GM04504 (cell line): ENCODE measurements at places on chromosomes 6 and 20.
A peak's percentile ranks its signal among the peaks of the same experiment; 100 is the strongest.

- DNase-seq, result no peak
These were observed 56.6 kb downstream of the MAFB start for GRCh38 chr20:40632346-40632976.

DNA sequence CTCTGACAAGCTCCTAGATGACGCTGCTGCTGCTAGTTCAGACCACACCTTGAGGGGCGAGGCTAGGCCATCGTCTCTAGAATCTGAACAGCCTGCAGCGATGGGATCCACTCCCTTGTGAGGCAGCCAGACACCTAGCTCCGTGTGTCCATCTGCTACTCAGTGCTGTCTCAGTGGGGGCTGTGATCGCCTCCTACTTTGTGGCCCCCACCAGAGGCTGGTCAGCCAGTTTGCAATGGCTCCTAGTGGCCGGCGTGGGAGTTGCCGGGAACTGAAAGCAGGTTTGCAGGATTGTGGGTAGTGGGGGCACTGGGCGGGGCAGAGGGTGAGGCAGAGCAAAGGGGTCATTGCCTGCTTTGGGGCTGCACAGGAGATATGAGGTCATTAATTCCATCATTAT lies 2.8 kb downstream of the CCN5 start:
- no peak for DNase-seq

- DNase-seq, result peak; percentile 9
These were observed 19.3 kb downstream of the PROKR2 start for GRCh38 chr20:5297280-5298004.

GRCh38 chr6:138569970-138570724 lies 70.9 kb upstream of the NHSL1 start:
- no peak for DNase-seq

GRCh38 chr6:43938178-43939105 lies 168.4 kb downstream of the VEGFA start:
- DNase-seq, result no peak

DNA sequence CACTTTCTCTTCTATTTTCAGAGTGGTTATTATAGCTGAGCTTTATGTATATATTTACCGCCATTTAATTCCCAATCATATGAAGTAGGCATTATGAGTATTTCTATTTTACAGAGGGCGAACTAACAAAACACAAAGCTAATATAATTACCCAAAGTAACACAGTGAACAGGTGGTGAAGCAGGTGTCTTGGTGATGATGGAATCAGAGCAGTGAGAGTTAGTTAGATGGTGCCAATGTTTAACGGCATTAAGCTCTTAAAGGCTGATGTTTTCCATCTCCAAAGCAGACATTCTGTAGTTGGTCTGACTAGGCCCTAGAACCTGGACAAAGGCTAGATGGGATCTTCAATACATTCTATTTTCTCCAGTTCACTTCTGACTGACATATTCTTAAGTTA lies 551.1 kb upstream of the SYNCRIP start:
- no peak for DNase-seq

DNA sequence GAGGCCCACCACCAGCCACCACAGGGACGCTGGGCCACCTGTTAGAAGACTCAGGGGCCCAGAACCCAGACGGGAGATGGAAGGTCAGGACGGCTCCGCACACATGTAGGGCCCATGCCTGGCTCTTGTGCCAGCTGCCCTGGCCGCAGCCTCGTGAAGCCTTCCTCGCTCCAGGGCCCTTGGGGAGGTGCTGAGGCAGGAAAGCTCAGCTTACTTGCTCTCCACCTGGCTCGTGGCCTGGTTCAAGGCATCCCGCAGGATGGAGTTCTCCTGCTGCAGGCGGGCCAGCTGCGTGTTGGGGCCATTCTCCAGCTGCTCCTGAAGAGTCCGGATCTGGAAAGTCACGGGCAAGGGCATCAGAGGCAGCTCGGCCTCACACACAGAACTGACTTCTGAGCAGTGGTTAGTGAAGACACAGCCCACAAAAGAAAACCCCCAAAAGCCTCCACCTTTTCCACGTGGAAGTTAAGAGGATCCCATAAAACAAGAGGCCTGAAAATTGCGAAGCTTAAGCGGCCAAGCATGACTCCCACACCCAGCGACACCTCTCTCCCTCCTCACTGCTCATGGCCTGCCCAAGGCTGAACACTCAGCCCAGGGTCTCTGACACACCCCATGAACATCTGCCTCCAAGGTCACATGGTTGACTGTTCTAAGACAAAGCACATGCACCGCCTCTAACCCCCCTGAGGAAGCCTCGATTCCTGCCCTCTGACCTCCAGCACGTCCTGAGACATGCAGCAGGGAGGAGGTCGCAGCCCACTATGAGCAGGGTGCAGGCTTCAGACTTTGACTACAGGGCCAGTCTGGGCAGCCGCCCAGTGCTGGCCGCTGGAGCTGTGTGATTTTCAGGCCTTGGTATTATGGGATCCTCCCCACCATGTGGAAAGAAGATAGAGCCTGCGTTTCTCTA lies 46.5 kb downstream of the RRBP1 start:
- no peak for DNase-seq

DNA sequence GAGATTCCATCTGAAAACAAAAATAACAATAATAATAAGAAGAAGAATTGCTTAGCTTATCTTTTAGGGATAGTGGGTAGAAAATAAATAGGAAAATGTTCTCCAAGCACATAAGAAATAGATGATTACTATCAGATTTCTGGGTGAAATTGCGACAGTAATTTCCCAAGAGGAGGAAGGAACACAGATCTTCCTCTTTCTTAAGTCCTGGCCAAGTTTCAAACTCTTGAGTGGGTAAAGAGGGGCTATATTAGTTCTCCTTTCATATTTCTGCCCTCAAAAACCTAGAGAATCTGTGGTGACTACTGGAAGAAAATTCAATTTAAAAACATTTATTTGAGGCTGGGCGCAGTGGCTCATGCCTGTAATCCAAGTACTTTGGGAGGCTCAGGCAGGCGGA lies 63.7 kb downstream of the PHACTR2 start:
- no peak for DNase-seq

DNA sequence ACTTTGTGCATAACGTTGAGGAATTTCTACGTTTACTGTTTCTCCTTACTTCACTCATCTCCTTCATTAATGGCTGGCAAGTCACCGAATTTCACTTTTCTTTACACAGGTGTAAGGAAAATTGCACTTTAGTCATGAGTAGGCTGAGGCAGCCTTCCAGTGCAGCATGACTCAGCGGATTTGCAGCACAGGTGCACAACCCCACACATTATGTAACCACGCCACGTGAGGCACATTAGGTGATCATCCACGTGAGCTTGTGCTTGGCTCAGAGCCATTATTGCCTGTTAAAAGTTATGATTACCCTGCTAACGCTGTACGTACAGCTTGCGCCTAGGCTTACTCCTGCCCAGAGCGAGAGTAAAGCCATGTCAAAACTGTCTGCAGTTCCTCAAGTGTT lies 158.8 kb downstream of the NKAIN2 start:
- DNase-seq, result no peak

- DNase-seq, result no peak
These were observed 28.4 kb downstream of the SYNJ2 start for GRCh38 chr6:158009935-158010585.

GRCh38 chr20:41161886-41162285 lies 24.5 kb downstream of the PLCG1 start:
- no peak for DNase-seq

GRCh38 chr6:7264686-7265384 lies 48.2 kb downstream of the SSR1 start:
- no peak for DNase-seq

DNA sequence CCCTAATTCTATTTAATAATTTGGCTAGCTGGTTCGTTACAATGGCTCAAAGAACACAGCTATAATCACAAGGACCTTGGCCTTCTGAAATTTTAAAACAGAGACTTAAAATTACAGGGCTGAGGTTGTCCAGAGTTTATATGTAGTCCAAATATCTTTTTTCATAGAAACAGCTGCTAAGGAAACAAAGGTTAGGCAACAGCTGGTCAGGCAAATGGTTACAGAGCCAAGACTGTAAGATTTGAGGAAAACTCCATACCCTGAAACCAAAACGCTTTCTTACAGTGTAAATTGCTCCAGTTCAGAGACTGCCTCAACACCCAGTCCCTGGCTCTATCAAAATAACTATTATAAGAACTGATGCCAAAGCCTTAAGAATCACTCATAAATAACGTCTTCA lies 9.7 kb upstream of the ARHGAP18 start:
- DNase-seq, result no peak

GRCh38 chr20:36018208-36018988 lies 50.0 kb downstream of the CNBD2 start:
- DNase-seq, result no peak

GRCh38 chr6:91240878-91241603 lies 654.2 kb upstream of the MAP3K7 start:
- no peak for DNase-seq
